ENCODE measurements at places on chromosomes 7 and 10.

DNA sequence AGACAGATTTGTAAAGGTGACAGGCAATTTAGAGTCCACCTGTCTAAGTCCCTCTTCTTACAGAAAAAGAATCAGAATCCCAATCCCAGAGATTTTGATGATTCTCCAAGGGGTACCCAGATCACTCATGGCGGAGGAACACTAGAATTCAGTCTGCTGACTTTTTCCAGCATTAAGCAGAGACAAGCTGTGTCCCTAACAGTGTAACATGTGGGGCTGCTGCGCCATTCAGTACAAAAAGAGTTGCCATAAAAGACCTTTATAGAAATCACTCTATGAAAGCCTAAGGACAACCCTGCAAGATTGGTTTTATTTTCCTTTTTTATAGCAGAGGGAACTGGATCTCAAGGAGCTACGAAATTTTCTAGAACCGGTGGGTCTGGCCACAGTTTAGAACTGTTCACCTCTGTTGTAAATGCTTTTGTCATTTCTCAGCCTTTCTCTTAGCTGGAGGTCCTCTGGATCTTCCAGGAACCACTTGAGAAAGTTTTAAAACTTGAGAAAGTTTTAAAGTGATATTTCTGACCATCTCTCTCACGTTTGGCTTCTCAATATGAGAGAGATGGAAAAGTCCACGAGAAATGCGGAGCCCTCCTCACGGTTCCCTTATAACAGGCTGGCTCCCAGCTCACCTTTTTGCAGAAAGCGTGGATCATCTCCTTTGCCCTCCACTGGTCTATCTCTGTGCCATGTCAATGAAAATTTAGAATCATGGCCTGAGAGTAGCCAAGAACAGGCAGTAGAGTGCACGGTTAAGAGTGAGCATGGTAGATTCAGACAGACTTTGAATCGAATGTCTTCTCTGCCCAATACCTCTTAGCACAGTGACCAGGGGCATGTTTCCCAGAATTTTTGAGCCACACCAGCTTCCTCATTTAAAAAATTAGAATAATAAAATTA lies 826 bp downstream of the GIMAP7 start:
- DNase-seq = no peak

DNA sequence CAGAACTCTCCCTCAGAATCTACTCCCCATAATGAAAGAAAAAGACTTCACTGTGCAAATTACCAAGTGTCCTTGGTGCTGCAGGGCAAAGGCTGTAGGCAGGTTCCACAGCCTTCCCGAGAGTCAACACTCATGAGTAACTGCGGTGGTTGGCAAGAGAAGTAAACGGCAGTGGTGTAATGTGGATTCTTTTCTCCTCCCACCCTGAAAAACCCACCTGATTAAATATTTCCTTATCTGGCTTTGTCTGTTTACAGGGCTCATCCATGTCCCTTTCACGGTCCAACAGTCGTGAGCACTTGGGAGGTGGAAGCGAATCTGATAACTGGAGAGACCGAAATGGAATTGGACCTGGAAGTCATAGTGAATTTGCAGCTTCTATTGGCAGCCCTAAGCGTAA lies 300.9 kb downstream of the BICC1 start:
- no peak for DNase-seq

DNA sequence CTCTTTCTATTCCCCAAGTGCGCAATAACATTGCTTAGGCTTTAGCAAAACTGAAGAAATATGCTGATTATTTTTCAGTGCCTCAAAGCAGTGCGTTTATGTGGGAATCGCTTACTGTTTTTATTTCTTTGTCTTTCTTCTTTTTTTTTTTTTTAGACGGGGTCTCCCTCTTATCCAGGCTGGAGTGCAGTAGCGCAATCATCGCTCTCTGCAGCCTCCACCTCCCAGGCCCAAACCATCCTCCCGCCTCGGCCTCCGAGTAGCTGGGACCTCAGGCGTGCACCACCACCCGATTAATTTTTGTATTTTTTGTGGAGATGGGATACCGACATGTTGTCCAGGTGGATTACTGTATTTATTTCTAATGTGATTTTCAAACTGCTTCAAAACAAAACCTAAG lies 1.2 kb downstream of the DENND10 start:
- no peak for DNase-seq

DNA sequence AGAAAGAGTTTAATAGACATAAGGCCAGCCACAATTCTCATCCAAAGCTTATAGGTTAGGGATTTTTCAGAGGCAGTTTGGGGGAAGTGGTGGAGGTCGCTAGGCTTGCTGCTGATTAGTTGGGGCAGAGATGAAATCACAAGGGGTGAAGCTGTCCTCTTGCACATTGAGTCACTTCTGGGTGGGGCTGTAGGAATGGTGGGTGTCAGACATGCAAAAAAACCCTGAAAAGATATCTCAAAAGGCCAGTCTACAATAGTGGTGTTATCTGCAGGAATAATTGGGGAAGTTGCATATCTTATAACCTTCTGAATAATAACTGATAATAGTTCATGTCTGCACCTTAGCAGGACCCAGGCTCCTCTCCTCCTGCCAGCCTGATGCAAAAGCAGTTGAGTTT lies 2.1 kb downstream of the FAM24B start:
- no peak for DNase-seq

DNA sequence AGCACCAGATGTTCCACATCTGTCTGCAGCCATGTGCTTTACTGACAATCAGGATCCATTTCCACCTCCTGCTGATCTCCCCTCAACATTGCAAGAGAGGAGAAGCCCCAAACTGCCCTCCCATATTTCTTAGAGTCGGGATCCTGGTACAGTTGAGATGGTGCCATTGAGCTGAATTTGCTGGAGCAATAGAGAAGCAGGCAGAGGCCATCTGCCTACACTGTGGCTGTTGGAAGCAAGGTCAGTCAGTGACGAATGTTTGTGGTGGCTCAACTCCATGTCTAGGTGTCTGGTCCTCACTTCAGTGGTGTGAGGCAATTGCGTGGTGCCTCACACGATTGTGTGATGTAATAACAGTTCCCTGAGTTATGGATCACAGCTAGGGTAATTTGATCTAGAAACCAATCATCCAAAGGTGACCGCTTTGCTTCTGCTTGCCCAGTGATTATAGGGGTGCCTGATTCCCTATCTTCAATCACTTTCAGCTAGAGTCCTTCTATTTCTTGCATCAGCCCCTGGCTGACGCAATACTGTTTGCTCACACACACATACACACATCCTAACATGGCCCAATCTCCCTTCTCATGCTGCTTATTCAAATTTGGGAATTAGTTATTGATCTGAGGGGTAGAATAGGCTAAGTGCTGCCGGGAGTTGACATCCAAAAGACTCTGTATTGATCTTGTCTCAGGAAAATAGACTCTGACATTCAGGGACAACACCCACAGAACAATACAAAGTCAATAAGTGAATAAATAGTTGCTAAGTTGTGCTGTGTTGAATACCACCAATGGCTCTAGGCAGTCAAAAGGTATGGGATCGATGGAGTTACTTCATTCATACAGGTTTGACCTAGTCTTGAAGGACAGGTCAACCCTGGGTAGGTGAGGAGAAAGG lies 46.1 kb upstream of the SLC35B4 start:
- peak; percentile 64 for DNase-seq

DNA sequence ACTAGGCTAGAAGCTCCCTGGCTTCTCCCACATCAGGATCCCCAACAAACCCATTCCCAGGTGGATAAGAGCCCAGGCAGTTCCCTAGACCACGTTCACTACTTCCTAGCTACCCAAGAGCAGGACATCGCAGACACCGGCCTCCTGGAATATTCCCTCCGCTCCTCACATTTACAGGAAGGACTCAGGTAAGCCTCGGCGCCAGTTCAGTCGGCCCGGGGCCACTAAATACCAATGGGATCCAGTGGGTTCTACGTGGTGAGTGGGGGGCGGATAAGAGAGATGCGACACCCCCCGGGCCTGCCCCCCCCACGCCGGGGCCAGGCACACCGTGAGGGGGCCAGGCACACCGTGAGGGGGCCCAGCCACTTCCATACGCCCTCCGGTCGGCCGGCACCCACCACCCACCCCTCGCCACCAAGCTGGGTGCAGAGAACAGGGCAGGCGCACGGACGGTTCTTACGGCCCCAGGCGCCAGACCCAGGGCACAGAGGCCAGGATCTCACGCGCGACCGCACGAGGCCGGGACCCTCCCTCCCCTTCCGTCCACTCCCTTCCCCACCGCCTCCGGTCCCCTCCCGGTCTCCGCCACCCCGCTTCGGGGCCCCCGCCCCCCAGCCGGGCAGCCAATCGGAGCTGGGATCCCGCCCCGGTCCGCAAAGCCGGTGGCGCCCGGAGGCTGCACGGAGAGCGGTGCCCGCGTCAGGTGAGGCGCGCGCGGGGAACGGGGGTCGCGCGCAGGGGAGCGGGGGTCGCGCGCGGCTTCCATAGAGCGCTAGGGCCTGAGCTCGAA lies at the start of gene BLVRA:
TSS of gene BLVRA (plus strand) at position 652 of the 793 bp plus-strand sequence. CDS start 12,479 bp downstream, outside the sequence.
- no peak for DNase-seq

- peak; percentile 73 for DNase-seq
These were observed 18.6 kb upstream of the DNAJB6 start for GRCh38 chr7:157318015-157318706.

GRCh38 chr7:112134039-112134438 lies 72.2 kb downstream of the DOCK4 start:
- DNase-seq = no peak

- DNase-seq = no peak
These were observed 29.0 kb upstream of the HSPA12A start for GRCh38 chr10:116771101-116771958.

DNA sequence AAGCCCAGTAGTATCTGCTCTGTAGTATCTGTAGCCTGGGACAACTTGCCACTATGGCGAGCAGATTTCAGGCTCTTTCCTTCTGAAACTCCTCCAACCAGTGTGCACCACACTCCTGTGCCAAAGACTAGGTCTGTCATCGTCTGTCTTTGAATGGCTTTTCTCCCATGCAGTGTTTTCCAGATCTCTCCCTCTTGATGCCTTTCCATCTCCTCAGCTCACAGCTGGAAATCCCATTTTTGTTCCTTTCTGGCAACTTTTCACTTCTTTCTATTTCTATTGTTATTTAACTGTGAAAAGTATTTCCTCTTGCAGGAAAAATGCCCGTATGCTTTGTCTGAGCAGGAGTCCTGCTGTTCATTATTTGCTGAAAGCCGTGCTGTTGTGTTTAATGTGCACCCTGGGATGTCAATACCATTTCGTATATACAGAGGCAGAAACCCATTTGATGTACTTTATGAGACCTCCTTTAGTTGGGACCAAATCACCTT lies 373.7 kb downstream of the PHTF2 start:
- no peak for DNase-seq

- DNase-seq = no peak
These were observed 56.6 kb upstream of the PDE1C start for GRCh38 chr7:32126843-32127242.

- no peak for DNase-seq
These were observed 115.7 kb downstream of the MTPAP start for GRCh38 chr10:30233186-30233959.

GRCh38 chr10:131652438-131653139 lies 248.2 kb upstream of the PPP2R2D start:
- no peak for DNase-seq

GRCh38 chr7:94297397-94297838 lies 97.3 kb upstream of the COL1A2 start:
- no peak for DNase-seq

DNA sequence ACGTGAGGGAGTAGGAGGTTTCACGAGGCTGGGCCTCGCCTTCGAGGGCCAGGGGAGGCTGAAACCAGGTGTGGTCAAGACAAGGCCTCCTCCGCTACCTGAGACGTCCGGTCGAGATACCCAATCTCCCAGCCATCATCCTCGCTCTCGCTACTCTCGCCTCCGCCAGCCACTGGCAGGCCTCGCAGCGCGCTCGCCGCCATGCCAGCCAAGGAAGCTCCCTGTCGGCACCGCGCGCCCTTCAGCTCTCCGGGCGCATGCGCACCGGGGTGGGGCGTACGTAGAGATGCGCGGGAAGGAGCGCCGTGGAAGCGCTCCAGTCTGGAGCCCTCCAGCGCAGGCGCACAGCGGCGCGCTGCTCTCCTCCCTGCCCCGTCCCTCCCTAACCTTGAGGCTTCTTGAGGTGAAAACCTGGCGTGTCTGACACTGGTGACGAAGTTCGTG lies at the start of gene ASZ1:
TSS of gene ASZ1 (minus strand) at position 236 of the 444 bp plus-strand sequence. CDS start at position 203, 33 bp downstream.
- no peak for DNase-seq

GRCh38 chr7:7177044-7177517 lies 5.3 kb upstream of the C1GALT1 start:
- no peak for DNase-seq

DNA sequence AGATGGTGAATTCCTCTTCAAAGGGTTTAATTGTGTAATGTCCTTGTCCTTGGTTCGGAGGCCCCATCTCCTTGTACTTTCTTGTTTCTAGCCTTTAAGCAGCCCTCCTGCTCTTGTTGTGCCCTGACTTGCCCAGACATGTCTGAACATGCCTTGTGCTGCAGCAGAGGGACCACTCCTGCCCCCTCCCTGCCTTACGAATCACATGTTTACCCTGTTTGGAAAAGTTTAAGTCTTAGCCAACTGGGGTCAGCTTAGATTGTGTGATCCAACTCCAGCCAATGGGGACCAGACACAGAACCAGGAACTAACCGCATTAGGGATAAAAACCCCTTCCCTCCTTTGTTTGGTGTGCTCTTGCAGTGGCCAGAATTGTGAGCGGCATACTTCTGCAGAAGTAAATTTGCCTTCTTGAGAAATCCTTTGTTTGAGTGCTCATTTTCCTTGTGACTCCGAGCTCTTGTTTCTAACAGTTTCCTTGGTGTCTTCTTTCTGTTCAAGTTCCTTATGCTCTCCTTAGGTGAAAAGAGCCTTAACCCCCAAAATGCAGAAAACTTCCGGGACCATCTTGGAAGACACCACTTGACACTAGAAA lies 29.4 kb downstream of the CLRN3 start:
- DNase-seq = no peak

DNA sequence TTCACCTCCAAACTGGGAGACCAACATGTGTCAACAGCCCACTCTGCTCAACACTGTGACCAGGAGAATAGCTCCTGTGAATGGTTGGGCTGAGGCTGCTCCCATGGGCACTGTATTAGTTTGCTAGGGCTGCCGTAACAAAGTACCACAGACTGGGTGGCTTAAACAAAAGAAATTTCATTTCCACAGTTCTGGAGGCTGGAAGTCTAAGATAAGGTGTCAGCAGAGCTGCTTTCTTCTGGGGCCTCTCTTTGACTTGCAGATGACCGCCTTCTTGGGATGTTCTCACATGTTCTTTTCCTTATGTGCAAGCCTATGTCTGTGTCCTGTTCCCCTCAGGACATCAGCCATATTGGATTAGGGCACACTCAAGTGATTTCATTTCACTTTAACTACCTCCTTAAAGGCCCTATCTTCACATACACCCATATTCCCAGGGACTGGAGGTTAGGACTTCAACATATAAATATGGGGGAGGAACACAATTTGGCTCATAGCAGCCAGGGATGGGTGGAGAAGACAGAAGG lies 90.3 kb downstream of the CPED1 start:
- DNase-seq = no peak

DNA sequence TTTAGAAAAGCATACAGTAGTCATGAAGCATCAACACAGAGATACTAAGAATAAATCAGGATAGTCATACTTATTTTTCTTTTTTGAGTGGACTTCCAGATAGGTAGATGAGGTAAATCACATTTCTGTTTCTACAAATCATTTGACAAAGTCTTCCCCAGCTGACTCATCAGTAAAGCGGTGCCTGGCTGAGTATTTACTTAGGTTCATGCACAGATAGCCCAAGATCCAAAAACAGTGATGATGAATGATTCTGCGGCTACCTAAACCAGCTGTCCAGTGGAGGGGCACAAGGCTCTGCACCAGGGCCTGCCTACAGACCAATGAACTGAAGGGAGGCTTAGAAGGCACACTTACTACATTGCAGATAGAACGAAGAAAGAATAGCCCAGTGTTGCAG lies 113.1 kb downstream of the PARP12 start:
- no peak for DNase-seq

GRCh38 chr7:21507627-21508343 lies 35.1 kb upstream of the DNAH11 start:
- peak; percentile 25 for DNase-seq
